ENCODE measurements at places on chromosomes 4 and X.

GRCh38 chrX:46152756-46153155 is 392.5 kb downstream of the ZNF674 start:
- no peak for DNase-seq

DNA sequence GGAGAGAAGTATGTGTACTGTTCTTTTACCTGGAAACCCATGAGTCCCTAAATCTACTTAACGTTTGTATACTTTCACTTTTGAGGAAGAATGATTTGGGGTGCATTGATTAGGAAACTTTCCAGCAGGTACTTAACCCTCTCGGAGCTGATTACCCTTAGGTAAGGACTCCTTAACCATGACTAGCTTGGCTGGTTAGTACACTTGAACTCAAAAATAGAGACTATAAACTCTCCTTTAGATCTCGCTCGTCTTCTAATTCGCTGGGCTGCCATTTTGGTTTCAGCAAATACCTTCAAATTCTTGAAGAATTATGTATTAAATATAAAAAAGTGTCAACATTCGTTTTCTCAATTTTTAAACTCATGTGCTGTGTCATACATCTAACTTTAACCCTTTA is 2.0 kb downstream of the USP9X start:
- DNase-seq = peak; percentile 40

DNA sequence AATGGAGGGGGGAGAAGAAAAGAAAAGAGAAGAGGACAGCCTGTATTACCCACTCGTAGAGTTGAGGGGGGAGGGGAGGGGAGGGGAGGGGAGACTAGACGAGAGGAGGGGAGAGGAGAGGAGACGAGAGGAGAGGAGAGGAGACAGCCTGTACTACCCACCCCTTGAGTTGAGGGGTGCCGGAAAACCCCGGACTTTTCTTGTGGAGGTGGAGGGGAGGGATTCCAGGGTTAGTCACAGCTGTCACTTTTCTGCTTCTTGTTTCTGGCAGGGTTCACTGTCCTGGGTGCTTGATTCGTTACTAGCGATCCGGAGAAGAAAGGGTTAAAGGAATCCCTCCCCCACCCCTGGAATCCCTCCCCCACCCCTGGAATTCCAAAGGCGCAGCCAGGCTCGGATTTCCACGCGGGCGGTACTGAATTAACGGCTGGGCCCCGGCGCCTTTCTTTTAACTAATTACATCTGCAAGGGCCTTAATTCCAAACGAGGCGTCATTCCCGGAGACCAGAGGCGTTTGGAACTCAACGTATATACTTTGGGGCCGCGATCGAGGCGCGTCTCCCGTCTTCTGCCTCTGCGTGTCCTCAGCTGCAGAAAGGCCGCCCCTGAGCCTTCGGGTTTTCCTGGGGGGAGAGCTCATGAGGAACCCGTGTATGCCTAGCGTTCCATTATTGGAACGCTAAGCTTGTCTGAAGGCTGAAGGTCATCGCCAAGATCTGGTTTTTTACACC is 20.1 kb upstream of the CSF2RA start:
- DNase-seq = no peak

GRCh38 chr4:99783940-99784339 is 32.7 kb upstream of the DAPP1 start:
- DNase-seq = no peak

- DNase-seq = peak; percentile 59
These were observed 95.7 kb upstream of the AFAP1 start for GRCh38 chr4:8035371-8035780.

DNA sequence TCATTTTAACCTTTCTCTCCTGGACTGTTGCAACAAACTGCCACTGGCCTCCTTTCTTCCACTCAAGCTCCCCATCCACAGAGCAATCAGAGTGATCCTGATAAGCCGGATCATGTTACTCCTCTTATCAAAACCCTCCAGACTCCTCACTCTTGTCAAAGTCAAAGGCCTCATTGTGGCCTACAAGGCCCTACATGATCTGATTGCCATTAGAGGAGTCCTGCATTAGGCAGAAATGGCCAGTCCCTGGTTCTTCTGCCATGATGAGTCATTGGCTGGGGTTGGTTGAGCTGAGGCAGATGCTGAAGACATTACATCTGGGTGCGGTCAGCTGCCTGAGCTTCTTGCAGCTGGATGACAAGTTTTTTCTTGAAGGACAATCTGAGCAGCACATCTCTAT is 32.7 kb upstream of the CASK start:
- no peak for DNase-seq

GRCh38 chr4:123505095-123506010 is 108.8 kb downstream of the SPRY1 start:
- DNase-seq = peak; percentile 62
